Foreskin fibroblast (primary cell): ENCODE measurements at places on chromosomes 4 and X.

- no peak for DNase-seq
Measured at GRCh38 chr4:180152831-180153230, 2090.4 kb upstream of the TENM3 start.

DNA sequence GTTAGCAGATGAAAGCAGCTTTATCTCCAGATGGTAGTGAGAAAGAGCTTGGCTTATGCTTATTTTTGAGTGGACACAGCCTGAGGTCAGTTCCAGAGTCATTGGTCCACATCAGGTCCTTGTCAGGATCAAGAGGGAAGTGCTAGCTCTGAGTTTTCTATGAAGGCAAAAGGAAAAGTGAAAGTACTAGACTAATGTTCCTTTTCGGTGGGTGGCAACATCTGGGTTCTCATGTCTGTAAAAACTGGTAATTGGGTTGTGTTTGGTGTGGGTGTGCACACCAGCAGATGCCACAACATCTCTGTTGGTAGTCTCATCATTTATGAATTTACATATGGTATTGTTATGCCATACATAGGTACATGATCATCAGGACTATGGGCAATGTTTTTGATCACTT, 210.5 kb downstream of the PWWP3B start:
- no peak for DNase-seq

DNA sequence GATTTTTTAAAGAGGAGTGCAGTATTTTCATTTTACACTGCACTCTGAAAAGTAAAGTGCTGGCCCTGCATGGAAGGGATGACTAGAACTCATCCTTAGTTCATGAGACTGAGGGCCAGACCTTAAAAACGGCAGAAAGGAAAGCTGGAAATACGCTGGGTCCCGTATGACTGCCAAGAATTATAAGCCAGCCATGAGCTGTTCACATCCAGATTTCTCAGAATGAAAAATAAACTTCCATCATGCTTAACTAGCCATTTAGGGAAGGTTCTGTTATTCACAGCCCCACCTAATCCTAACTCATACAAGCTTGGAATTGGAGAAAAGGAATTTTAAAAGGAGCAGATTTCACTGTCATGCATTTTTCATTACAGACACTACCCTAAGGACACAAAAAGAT, 894.4 kb downstream of the FAT4 start:
- peak; percentile 20 for DNase-seq

DNA sequence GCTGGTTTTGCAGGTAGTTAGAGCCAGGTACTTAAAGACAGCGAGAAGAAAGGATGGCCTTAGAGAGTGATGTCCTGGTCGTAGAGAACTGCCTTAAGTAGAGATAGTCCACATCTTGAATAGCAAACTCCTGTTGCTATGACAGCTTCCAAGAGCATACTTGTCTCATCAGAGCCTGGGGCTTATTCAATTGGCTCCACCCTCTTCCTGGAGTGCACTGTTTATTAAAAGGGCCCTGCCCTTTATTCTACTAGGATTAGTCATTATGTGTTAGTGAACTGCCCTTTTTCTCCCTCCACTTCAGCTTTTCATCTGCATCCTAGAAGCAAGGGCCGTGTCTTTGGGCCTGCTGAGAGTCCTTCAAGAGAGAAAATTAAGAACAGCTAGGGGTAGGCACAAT, 94.5 kb upstream of the EOLA2 start:
- DNase-seq = peak; percentile 84

DNA sequence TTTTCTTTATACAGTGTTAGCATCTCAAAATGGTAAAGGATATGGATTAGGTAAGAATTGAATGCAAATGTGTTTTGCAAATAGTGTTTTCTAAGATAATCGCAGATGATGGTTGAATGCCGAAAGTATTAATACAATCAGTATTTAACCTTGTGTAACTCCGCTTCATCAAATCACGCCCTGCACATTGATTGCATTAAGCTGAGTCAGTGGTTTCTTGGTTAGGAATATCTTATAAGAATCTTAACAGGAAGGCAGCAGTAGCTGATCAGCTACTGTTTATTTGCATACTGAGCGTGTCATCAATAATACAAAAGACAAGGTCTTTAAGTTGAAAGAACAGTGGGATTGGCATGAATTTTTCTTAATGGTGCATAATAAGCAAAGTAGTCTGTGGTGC, 545.4 kb downstream of the RPA4 start:
- DNase-seq = no peak

GRCh38 chr4:59814402-59815010, 1385.6 kb upstream of the ADGRL3 start:
- DNase-seq = no peak

DNA sequence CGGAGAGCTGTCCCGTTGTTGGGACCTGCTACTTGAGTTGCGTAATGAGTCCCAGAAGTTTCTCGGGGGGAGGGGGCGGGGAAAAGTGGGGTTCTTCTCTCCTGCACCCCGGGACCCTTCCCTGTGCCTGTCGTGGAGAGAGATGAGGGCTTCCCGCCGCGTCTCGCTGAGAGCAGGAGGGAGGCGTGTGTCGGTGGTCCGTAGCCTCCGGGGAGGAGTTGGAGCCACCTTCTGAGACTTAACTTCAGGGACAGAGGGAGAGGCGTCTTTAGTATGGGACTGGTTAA, 698 bp downstream of the AFF1 start:
- no peak for DNase-seq

DNA sequence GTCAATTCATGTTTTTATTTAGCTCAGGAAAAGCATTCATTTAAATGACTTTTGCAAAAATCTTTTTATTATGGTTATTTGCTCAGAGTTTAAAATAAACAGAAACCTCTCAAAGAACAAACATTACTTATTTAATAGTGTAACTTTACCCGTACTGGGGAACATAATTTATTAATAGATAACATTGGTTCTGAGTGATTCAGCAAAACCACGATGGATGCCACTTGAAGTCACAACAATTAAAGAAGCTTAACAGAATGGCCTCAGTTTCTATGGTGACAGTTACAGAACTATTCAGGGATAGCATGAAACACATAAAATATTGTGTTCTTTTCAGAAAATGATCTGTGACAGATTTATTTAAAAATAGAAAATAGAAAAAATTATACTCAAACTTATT, 368.7 kb downstream of the CCSER1 start:
- no peak for DNase-seq

DNA sequence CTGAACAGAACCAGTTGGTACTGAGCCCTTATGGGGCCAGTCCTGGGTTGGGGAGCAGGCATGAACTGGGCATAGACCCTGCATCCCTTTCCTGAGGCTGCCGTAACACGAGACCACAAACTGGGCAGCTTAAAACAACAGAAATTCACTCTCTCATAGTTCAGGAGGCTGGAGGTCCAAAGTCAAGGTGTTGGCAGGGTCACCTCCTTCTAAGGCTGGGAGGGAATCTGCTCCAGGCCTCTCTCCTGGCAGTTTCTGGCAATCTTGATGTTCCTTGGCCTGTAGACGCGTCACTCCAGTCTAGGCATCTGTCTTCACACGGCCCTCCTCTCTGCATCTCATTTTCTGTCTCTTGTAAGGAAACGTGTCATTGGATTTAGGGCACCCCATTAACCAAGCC, 19.8 kb upstream of the SORCS2 start:
- no peak for DNase-seq

DNA sequence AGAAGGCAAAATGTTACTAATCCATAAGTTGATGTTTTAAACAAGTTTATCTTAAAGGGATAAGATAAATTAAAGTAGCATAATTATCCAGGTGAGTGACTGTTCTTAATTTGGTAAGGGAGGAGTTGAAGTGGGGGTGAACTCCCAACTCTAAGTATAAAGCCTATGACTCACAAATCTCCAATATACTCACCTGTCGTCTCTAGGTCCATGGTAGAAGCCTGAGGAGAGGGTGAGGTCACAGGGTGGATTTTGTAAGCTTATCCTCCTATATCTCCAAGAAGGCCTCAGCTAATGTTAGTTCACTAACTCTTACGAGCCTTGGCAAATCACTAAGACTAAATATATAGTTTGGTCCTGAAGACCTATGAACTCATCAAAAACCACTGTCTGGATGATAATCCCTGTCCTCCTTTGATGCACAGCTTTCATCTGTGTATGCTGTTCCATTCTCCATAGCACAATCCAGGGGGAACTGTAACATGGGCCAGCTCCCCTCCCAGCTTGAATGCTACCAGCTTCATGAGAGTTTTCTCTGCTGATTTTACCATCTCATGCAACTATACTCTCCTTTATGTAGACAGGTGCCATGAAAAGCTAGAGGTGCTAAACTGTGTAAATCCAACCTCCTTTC, 158.7 kb downstream of the BTC start:
- no peak for DNase-seq

- no peak for DNase-seq
Measured at GRCh38 chrX:107452581-107452980, 3.1 kb downstream of the FRMPD3 start.

- DNase-seq = no peak
Measured at GRCh38 chrX:115639334-115639880, 78.4 kb downstream of the PLS3 start.

DNA sequence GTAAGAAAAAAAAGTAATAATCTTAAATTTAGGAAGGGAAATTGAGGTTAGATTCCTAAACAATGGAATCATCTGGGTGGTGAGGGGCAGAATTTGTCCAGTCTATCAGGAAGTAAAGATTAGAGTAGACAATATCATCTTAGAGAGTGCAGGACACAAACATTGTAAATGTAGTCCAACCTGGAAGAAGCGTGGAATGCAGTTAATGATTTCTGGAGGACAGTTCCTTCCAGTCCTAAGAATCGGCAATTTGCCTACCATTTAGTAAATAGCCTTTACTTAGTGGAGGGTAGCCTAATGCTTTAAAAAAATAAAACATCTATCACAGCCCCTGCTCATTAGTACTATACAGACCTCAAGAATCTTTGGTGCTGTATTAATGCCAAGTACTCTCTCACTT, 147.5 kb upstream of the TTC29 start:
- no peak for DNase-seq

DNA sequence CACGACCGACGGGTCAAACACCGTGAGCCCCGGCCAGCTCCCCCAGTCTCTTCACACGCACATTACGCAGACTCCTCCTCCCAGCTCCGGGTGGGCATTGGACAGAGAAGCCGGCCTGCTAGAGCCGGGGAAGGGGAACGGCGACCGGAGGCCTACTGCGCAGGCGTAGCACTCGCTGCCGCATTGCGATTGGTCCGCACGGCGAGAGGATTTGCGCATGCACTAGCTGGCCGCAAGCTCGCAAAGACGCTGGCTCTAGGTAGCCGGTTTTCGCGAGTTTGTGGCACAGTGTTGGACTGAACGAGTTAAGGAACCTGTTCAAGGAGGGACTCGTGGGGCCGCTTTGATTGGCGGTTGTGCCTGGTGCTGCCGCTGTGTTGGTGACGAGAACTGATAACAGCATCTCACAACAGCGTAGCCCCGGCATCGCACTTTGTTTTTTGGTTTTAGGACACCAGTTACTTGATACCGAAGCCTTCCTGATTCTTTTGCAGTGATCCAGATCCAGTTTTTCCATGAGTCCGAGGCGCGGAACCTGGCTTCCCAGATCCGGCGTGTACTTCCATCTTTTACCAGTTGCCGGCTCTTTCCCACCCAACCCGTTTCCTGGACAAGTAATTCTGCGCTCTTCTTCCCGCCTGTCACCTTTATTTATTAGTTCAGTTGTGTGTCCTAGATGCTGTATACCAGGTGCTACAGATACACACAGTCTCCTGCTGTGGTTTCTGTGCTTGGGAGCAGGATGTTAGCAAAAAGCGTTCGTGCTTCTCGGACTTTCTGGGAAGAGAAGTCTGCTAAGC, at the start of gene AIFM1:
TSS of gene AIFM1 (minus strand) at position 139 of the 800 bp plus-strand sequence. CDS start 185 bp downstream, outside the sequence.
- DNase-seq = peak; percentile 96

DNA sequence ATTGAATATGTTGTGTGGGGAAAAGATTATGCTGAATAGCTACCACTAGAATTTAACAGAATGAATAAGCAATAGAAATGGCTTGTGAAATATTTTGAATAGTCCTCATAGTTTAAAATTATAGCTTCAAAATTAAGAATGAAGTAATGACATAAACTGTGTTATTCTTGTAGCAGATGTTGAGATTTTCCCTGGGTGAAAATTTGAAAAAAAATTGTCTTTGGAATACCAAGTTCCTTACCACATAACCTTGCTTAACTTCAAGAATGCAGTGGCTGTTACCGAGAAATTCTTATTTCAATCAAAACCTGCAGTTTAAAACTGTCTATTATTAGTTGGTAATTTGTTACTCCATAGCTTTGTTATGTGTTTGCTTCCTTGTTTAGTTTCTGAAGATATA, 1268.6 kb downstream of the RAPGEF2 start:
- DNase-seq = no peak

- peak; percentile 83 for DNase-seq
Measured at GRCh38 chr4:101977076-101977475, 186.5 kb downstream of the BANK1 start.

- DNase-seq = no peak
Measured at GRCh38 chrX:9355739-9356138, 109.1 kb upstream of the TBL1X start.

- peak; percentile 58 for DNase-seq
Measured at GRCh38 chrX:23662853-23663252, 4.4 kb upstream of the PRDX4 start.

DNA sequence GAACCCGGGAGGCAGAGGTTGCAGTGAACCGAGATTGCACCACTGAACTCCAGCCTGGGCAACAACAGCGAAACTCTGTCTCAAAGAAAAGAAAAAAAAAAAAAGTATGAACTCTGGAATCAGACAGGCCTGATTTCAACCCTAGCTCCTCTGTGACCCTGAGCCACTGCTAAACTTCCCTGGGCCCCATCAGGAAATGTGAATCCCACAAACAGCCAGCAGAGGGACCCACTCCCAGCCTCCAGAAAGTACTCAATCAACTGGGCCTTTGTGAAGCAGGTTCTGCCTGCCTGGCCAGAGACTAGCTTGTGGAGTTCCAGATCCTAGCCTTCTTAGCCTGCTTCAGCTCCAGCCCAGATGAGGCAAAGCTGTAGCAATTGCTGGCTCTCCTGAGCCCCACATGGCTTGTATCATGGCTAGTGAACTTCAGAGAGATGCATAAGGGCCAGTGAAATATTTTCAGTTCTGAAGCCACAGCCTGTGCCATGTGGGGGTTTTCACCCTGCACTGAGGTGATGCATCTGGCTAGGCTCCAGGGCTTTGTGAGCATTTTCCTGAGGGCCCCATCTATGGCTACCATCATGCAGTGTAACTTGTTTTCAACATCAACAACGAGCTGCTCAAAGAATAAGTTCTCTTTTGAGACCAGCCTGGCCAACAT, 7.2 kb upstream of the IDS start:
- DNase-seq = peak; percentile 56

DNA sequence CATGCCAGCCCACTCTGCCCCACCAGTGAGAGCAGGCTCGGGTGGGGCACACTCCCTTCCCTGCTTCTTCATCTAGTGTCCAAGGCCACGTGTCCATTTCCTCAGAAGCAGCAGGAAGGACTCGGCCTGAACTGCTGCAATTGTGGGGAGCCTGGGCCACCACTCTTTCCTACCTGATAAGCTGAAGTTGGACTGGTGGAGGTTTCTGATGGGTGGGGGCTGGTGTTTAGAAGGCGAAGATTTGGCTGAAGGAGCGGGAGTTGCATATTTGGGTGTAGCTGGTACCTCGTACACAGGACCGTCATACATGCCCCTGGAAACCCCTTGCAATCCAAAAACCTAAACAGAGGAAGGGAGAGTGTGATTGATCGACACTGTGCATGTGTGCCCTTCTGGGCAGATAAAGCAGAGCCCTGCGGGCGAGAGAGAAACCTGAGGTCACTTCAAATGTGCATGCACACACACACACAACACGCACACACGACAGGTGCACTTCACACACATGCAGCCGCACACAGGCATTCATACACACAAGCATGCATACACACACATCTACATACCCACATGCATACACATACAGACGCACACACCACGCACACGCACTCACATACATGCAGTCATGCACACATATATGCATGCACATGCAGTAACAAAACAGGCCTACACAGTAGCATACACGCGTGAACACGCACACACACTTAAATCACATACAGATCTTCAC, 67.4 kb downstream of the CRMP1 start:
- no peak for DNase-seq
